ENCODE measurements at places on chromosomes 12 and 14.

GRCh38 chr12:9969673-9970072, 1.5 kb upstream of the CLEC12A start:
- no peak for DNase-seq

DNA sequence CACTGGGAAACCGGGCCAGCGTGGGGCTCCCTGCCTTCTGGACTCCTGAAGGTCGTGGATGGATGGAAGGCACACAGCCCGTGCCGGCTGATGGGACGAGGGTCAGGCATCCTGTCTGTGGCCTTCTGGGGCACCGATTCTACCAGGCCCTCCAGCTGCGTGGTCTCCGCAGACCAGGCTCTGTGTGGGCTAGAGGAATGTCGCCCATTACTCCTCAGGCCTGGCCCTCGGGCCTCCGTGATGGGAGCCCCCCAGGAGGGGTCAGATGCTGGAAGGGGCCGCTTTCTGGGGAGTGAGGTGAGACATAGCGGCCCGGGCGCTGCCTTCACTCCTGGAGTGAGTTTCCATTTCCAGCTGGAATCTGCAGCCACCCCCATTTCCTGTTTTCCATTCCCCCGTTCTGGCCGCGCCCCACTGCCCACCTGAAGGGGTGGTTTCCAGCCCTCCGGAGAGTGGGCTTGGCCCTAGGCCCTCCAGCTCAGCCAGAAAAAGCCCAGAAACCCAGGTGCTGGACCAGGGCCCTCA, 26.9 kb downstream of the HIP1R start:
- DNase-seq, result no peak

GRCh38 chr12:115341442-115341841, 657.5 kb upstream of the TBX3 start:
- DNase-seq, result no peak

GRCh38 chr12:49868952-49869815, 26.3 kb upstream of the BCDIN3D start:
- DNase-seq, result no peak

- DNase-seq, result no peak
Observed at GRCh38 chr12:66309606-66310005, 7.3 kb downstream of the HELB start.

- no peak for DNase-seq
Observed at GRCh38 chr12:48472259-48472658, at the start of gene ANP32D. Gene ANP32D, plus strand, starts transcription at chr12:48472559. Its CDS starts 106 bp downstream, at chr12:48472665.

DNA sequence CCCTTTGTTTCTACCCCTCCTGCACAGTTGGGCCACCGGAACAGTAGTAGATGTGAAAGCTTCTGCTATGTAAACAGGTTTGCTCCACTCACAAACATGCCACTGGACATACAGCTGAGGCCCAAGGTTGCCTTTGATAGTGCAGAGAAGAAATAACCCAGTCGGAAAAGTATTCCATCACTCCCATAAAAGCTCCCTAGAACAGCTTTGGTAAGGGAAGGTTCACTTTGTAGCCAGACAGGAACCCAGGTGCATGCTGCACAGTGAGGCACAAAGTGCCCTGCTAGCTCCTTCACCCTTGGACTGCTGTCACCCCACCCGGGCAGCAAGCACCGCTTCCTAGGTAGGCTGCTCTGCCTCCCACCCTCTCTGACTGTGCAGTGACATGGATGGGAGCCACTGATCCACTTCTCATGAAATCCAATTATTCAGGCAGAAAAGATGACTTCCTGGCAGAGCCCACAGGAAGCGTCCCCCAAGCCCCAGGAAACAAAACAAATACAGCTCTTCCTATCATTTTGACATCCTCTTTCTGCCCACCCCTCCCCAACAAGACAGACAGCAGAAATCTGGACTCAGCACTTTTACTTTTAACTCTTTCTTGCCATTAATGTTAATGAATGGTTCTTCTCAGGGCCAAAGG, 100.2 kb downstream of the SRGAP1 start:
- DNase-seq, result no peak

- no peak for DNase-seq
Observed at GRCh38 chr12:69405566-69405865, 46.0 kb downstream of the YEATS4 start.

GRCh38 chr14:21098076-21098891, at the start of gene ZNF219:
Gene ZNF219, minus strand, starts transcription at chr14:21098655. Its CDS starts 5,064 bp downstream, at chr14:21093591.
- DNase-seq, result no peak

GRCh38 chr12:62774794-62775193, 160.2 kb downstream of the PPM1H start:
- DNase-seq, result no peak

- no peak for DNase-seq
Observed at GRCh38 chr14:70680748-70681147, 39.0 kb downstream of the TTC9 start.

- DNase-seq, result no peak
Observed at GRCh38 chr12:109888179-109889020, 8.1 kb upstream of the GLTP start.

GRCh38 chr12:38691164-38691563, 214.2 kb downstream of the CPNE8 start:
- DNase-seq, result no peak

Measured in stimulated activated CD4-positive, alpha-beta T cell treated with anti-CD3 and anti-CD28 coated beads, Interleukin-1b, Interleukin-23, amount 100 ng/mL, for 1 hour (primary cell).